Urothelium cell line (cell line): ENCODE measurements at places on chromosomes 1 and 21.

DNA sequence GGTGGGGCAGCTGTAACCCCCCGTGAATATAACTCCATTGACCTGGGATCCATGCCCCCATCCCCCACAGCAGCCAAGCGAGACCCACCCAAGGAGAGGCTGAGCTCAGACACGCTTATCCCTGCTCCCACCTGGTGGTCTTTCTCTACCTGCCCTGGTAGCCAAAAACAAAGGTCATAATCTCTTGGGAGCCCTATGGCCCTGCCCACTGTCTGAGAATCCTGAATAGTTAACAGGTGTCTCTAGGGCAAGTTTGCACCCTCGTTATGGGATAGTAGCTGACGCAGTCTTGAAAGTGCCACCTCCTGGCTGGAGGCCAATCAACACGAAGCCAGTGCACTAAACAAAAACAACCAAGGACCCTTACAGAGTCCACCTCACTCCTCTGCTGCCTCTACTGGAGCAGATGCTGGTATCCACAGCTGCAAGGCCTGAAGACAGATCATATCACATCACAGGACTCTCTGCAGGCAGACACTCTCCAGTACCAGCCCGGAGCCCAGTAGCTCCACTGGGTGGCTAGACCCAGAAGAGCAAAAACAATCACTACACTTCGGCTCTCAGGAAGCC lies 134.3 kb upstream of the C1orf174 start:
- no peak for DNase-seq

DNA sequence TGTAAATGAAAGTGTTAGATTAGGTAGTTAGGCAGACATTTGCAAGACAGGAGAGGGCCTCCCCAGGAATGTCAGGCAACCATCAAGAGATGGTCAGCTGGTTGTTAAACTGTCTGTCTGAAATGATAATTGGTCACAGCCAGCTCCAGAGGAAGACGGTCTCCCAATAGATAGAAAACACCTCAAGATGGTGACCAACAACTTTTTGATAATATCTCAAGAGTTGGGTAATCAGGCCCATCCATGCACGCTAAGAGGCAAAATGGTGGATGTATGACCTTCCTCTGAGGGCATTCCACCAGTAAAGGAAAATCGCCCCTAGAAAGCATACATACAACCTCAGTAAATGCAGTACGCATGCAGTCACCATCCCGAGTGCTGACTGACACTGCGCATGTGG lies 118.2 kb downstream of the MAP3K21 start:
- no peak for DNase-seq

DNA sequence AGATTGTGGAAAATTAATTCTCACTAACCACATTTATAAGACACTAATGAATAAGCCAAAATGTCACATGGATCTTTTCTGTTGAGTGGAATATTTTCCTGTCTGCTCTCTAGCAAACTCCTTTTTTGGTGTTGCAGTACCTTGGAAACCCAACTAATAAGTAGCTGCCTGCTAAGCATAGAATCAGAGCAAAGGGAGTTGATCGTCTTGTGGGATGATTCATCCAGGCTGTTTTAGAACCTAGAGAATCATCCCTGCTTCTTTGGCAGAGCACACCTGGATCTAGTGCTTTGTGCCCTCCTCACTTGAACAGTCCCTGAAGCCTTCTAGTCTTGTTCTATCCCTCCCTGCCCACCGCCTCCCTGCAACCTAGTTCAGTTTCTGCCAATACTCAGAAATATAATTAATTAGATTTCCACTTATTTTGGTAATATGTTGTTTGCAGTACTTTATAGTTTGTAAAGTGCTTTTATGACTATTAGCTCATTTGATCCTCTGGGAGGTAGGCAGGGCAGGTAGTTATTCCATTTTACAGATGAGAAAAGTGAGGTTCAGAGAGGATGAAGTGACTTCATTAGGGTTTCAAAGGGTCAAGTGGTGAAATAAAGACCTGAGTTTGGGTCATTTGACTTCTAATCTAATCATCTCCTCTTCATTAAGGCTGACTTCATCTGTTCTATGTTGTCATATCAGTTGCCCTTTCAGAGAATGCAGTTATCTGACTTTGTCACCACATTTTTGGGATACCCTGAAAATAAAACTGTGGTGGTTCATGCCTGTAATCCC lies 2.5 kb downstream of the AGO4 start:
- DNase-seq, result no peak

DNA sequence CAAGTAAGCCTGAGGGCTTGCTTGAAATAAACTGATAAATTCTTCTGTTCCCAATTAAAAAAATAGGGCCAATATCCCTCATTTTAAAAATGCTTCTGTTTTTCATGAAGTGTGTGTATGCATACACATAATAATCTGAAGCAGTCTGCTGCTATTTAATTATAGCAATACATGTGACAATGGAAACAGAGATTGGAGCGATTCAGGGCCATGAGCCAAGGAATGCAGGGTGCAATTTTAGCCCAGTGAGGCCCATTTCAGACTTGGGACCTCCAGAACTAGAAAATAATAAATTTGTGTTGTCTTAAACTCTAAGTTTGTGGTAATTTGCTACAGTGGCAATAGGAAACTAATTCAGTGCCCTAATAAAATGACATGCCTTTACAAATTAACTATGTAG lies 264.9 kb downstream of the LTN1 start:
- no peak for DNase-seq

- DNase-seq, result no peak
Observed at GRCh38 chr1:57272150-57272549, 151.7 kb downstream of the DAB1 start.

GRCh38 chr1:219682788-219683187 lies 69.9 kb upstream of the ZC3H11B start:
- no peak for DNase-seq

- no peak for DNase-seq
Observed at GRCh38 chr1:168344517-168344916, 63.8 kb downstream of the TBX19 start.

DNA sequence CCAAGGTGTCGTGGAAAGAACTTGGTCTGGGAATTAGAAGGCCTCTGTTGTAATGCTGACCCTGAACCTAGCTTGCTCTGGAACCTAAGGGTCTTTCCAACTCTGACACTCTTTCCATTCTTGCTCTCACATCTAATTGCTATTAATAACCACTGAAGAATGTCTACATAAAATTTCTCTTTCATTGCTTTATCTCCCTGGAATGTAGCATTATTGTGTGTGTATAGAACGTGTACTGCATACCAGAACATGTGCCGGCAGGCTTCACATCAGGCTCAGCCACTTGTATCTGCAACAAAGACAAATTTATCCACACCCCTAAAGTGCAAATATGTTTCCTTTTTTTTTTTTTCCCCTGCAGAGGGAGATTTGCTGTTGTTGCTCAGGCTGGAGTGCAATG lies 13.9 kb upstream of the LAX1 start:
- DNase-seq, result peak; percentile 39

- no peak for DNase-seq
Observed at GRCh38 chr1:216293683-216294082, 129.6 kb downstream of the USH2A start.

GRCh38 chr1:170495006-170495405 lies 37.0 kb upstream of the GORAB start:
- DNase-seq, result no peak

DNA sequence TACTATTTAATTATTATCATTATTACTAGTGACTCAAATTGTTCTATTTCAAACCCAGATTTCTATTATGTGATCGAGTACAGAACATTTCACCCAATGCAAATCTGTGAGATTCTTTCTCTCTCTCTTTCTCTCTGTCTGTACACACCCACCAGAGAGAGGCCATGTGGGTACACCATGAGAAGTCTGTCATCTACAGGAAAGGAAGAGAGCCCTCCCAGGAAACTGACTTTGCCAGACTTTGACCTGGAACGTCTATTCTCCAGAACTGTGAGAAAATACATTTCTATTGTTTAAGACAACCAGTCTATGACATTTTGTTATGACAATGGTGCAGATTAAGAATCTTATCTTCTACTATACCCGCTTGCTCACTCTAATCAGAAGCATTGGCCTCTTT lies 1091.6 kb downstream of the TTLL7 start:
- DNase-seq, result no peak

DNA sequence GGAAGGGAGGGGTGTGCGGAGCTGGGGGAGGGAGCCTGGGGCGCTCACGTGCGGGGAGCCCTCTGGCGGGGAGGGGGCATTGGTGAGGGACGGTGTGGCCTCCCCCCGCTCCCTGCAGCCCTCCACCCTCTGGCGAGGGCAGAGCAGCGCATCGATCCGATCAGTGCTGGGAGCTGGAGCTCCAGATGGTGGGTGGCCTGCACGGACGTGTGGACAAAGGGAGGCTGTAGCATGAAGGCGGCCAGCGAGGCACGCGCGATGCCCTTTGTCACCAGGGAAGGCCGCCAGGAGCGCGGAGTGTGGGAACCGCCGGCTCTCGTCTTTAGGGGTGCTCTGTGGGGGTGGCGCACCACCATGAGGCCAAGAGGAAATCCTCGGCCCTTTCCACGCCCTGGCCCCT lies 5.4 kb upstream of the HES5 start:
- no peak for DNase-seq

DNA sequence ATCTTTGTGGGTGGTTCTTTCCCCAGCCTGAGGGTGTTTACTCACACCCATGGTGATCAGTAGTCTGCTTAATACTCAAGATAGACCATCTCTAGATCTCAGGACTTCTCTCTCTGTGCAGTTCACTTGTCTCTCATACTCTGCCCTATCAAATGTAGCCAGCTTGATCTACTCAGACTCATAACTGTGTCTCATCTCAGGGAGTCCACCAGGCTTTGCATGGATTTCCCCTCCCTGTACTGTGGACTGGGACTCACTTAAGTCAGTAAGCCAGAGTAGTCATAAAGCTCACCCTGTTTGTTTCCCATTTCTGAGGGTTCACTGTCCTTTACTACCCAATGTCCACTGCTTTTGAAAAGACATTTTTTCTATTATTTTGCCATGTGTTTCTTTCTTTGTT lies 41.8 kb downstream of the LYPLAL1 start:
- no peak for DNase-seq

DNA sequence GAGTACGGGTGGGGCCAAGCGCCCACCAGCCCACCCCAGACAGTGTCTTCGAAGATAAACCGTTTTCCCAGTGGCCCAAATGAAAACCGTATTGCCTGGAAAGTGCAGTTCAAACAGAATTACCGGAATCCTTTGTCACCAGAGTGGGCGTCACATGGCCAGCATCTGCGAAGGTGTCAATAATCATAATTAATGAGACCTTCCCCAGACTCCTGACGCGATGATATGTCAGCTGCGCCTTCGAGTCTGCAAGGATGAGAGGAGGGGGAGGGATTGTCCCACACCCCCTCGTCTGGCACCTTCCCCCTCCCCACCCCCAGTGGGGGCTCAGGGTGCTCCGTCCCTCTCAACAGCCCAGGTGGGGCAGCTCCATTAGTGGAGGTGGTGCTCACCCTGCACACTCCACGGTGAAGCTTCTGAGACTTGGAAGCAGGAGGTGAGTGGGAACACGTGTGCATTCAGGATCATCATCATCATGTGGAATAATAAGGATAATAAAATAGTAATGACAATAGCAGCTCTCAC lies 215.1 kb downstream of the PTPRU start:
- DNase-seq, result no peak

- no peak for DNase-seq
Observed at GRCh38 chr1:14794136-14794768, 195.8 kb downstream of the KAZN start.

DNA sequence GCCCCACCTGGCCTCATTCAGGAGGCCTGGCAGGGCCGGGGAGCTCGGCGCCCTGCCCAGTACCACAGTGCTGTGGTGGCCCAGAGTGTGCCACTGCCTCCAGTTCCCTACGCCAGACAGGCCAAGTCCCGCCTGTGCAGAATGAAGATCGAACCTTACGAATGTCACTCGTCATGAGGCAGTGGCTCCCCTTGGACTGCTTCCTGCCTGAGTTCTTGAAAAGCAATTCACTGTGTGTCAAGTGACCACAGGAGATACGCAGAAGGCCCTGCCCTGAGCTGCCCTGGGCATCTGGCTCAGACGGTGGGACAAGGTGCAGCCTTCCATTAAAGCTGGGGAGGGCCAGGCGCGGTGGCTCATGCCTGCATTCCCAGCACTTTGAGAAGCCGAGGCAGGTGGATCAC lies 49.6 kb upstream of the LRP8 start:
- no peak for DNase-seq

GRCh38 chr1:182200025-182200812 lies 138.7 kb upstream of the ZNF648 start:
- DNase-seq, result no peak

DNA sequence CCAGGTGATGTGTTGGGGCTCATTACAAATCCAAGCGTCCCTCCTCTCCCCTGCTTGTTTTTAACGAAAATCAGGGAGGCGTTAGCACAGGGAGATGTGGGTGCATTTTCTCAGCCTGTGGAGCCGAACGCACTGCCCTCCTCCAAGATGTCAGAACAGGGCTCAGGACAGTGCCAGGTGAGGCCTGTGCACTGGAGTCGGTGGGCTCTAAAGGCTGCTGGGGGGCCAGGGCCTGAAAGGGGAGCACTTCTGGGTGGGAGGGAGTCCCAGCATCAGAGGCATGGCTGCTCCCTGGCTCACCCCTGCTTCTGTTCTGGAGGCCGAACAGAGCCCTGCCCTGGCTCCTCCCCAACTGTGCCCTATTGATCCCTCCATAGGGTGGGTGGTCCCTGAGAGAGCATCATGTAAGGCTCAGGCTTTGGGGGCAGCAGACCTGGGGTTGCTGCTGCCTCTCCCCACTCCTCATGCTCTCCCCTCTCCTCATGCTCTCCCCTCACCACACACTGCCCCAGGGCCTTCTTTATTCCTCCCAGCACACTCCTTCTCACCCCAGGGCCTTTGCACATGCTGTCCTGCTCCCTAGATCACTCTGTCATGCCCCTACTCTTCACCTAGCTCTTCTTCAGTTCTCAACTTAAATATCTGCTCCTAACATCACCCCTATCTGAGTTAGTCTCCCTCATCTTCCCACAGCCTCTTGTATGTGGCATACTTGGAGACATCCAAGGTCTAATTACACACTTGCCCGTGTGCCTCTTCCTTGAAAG lies 725.2 kb downstream of the PTPRU start:
- no peak for DNase-seq

GRCh38 chr1:108504447-108504846 lies 54.3 kb downstream of the NBPF6 start:
- DNase-seq, result no peak
